Colonic mucosa (tissue), 4 donors: ENCODE measurements at places on chromosomes 11 and 22. TPM values are rescaled to one million over a fixed set of nuclear protein-coding genes. Genes with fewer than 3 reads are reported as not detected.

DNA sequence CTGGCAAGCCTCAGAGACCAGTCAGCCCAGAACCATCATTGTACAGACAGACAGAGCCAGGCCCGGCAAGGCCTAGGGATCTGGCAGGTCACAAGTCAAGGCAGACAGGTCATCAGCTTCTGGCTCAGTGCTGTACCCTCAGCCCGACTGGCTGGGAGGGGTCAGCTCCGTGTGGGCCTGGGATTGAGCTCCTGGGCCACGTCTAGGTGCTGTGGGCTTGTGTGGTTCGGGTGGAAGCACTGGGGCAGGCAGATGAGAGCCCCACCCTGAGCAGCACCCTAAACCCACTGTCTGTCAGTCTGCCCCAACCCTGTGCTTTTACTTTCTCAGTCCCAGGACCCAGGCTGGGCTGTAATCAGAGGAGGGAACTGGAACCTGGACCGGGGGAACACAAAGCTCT is 26.9 kb upstream of the P2RY2 start:
- no peak overlapping the region for H3K4me3 ChIP-seq
- no peaks in the 10 kb centered on the region for H3K27me3 ChIP-seq
- H3K36me3 ChIP-seq, result no peaks in the 10 kb centered on the region
- DNase-seq, result no peak
- peaks cover 15% of the 10 kb centered on the region for H3K4me1 ChIP-seq
- no peak overlapping the region for H3K27ac ChIP-seq

GRCh38 chr22:19061471-19062138 is 60.6 kb downstream of the DGCR2 start:
- H3K4me3 ChIP-seq, result no peak overlapping the region
- no peaks in the 10 kb centered on the region for H3K36me3 ChIP-seq
- DNase-seq, result no peak

GRCh38 chr11:15233371-15234165 is 118.8 kb downstream of the INSC start:
- no peak overlapping the region for H3K27ac ChIP-seq
- no peak overlapping the region for H3K4me3 ChIP-seq
- H3K36me3 ChIP-seq, result no peaks in the 10 kb centered on the region
- no peaks in the 10 kb centered on the region for H3K27me3 ChIP-seq

DNA sequence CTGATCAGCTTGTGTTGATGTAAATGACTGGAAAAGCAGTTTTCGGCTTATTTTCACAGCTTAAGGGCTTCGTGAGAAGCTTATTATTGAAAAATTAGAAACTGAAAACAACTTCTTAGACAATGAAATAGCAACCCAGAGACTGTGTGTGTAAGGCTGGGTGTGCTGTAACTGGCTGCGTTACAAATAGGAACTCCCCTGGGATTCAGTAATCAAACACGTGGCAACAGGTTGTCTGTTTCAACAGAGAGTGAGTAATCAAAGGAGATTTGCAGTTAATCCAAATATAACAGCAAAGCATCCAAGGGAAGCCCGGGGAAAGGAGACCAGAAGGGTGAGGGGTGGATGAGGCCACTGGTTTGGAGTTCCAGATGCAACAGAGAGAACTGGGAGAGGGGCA is 19.2 kb downstream of the NTM start:
- no peak for DNase-seq
- no peaks in the 10 kb centered on the region for H3K36me3 ChIP-seq
- no peak overlapping the region for H3K27ac ChIP-seq

C11orf87 gene
- total RNA-seq, result not detected

DNA sequence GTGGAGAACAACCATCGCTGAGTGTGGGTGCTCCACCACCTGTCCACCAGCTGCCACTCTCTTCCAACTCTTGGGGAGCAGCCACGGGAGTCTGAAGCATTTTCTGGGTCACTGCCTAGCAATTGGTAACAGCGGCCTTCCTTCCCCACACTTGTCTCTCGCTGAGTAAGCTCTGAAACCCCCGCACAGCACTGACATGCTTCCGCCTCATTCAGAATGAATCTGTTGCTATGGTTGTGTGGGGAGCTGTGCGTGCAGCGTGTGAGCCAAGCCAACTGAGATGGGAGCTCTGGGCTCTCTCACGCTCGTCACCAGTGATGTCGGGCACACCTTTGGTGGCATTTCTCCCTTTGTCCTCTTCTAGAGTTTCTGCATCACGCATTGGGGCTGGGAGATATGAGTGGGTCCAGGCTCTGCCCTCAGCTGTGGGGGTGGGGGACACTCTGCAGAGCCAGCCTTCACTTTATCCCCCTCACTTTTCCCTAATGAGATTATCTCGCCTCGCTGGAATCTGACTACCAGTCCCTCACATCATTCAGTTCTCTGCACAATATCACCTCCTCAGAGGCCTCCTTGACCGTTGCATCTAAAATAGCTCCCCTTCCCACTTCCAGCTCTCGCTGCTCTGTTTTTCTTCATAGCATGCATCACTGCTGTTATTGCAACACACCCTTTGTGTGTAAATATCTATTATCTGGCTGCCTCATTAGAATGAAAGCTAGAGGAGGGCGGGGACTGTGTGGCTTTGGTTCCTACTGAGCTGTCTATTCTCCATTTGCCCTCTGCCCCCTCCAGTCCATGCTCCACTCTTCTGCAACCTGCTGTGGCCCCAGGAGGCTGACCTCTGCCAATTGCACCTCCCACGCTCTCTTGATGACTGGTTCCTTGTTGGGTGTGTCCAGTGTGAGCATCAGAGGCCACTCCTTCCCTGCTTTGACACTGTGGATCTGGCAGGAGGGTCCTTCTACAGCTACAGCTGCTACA is 569.9 kb upstream of the CADM1 start:
- no peaks in the 10 kb centered on the region for H3K4me1 ChIP-seq
- no peak for DNase-seq
- H3K36me3 ChIP-seq, result no peaks in the 10 kb centered on the region
- H3K4me3 ChIP-seq, result no peak overlapping the region
- no peaks in the 10 kb centered on the region for H3K27me3 ChIP-seq

- peaks cover 12% of the 10 kb centered on the region for H3K4me1 ChIP-seq
- peaks cover 9% of the 10 kb centered on the region for H3K27me3 ChIP-seq
- H3K27ac ChIP-seq, result peak overlapping the region; percentile 50
- DNase-seq, result no peak
Measured at GRCh38 chr11:3164552-3165151, 458 bp downstream of the OSBPL5 start.

DNA sequence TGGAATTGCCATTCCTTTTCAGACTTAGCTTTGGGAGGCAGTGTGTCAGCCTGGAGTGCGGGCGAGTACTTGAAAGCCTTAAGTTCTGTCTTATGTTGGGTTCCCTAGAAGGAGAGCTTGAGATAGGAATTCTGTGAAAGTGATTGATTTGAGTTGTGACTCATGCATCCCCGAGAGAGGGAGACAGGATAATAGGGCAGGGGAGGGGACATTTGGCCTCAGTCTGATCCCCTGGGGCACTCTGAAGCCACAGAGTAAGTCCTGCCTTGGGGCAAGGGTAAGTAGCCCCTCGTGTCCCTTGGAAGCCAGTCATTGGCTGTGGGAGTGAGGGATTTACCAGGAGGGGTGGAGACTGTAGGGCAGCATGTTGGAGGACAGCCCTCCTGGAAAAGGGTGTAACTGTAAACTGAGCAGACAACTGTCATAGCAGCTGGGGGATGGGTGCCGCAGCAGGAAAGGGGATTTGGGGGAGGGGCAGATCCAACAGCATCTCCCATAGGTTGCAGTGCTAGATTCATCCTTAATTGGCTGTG is 44.0 kb downstream of the KIAA1671 start:
- no peaks in the 10 kb centered on the region for H3K27me3 ChIP-seq
- no peak overlapping the region for H3K4me3 ChIP-seq
- no peaks in the 10 kb centered on the region for H3K36me3 ChIP-seq
- DNase-seq, result peak; percentile 68

LGALS12 gene
- total RNA-seq, result 0.24 TPM

C11orf65 gene
- total RNA-seq, result 0.50 TPM

TMPRSS5 gene
- 0.11 TPM for total RNA-seq
